Activated T-cell treated with anti-CD3 and anti-CD28 coated beads for 48 hours (primary cell): ENCODE measurements at places on chromosomes 11 and 22.

DNA sequence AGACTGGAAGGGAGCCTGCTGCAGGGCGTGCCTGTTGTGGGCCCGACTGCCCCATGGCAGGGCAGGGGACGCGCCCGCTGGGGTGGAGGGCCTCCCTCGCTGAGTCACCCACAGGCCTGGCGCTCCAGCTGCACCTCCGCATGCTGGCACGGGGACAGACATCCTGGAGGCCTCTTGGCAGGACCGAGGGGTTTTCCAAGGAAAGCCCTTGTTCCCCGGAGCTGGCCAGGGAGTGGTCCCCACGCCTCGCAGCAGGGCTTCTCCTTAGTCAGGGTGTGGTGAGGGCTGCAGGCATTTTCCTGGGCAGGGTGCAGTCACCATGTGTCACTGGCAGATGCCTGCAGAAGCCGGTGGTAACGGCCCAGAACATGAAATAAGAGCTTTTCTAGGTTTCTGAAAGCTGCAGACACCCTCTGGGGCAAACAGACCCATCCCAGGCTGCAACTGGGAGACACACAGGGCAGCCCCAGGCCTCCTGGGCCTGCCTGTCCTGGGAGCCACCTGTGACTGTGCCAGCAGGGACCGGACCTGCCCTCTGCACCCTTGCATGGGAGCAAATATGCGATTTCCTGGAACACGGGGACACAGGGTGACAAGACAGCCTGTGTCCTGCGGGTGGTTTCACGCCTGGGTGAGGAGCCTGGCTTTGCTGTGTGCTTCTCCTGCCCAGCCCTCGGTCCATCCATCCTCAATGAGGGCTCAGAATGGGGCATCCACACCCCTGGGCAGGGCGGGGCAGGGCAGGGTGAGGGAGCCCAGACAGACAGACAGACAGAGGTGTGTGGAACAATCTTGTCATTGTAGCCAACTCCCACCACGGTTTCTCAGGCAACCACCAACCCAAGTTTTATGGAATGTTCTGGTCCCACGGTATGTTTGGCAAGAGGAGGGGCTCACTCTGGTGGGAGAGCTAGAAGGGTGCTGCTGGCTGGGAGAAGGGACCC is 43.2 kb upstream of the FADD start:
- DNase-seq = no peak

GRCh38 chr11:472272-472671 is 22.2 kb downstream of the PTDSS2 start:
- no peak for DNase-seq

GRCh38 chr11:45082744-45083543 is 63.5 kb upstream of the PRDM11 start:
- no peak for DNase-seq

GRCh38 chr11:126390272-126390867 is 34.9 kb downstream of the ST3GAL4 start:
- no peak for DNase-seq

DNA sequence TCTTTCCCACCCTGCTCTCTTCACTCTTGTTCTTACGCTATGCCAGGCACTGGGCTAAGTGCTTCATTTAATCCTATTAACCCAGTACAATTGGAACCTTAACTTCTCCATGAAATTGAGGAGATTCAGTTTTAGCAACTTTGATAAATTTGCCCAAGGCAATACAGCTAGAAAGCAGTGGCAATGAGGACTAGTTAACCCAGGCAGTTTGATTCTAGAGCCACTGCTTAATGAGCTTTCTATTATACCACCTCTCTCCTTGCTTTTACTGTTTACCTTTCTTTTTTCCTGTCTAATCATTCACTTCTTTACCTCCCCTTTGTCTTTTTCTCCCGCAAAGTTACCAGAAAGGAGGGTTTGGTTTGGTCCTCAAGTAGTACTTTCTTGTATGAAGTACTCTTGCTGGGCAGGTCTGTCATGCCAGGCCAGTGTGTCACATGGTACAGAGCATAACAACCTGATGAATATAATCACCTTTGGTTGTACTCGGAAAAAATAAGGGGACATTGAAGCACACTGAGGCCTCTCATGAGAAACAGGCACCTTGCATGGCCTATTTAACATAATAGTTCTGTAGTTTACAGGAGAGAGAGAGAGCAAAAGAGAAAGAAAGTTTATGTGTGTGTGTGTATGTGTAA is 70.6 kb downstream of the PDHX start:
- DNase-seq = no peak
